H1 (cell line): ENCODE measurements at places on chromosomes 7 and 10. TPM values are rescaled to one million over a fixed set of nuclear protein-coding genes. Genes with fewer than 3 reads are reported as not detected.

DNA sequence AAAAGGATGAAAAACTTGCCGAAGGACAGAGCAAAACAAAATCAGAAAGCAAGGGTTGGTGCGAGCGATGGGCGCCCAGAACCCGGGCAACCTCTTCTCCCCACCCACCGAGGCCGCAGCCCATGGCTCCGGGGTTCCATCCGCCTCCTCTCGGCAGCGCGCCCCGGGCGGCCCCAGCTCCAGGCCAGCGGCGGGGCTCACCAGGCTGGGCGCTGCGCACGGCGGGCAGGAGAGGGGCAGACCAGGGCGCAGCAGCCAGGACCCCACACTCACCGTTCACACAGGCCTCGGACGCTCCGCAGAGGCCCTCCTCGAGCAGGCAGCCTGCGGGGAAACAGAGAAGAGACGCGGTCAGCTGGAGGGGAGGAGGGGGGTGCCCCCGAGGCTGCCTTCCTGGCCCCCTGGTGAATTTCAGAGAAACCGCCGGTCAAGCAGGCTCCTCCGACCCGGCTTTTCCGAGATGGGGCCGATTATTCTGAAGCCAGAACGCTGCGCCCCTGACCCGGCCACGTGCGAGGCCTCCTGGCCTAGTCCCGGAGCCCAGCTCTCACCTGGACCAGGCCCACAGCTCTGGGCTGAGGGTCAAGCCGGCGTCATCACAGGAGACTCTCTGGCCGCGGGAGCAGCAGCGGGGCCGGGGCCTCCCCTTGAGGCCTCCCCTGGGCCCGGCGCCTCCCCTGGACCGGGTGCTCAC lies 98.0 kb downstream of the PTPRN2 start:
- no peak for DNase-seq

- no peak for DNase-seq
Observed at GRCh38 chr10:84427903-84428650, 99.7 kb downstream of the CCSER2 start.

DNA sequence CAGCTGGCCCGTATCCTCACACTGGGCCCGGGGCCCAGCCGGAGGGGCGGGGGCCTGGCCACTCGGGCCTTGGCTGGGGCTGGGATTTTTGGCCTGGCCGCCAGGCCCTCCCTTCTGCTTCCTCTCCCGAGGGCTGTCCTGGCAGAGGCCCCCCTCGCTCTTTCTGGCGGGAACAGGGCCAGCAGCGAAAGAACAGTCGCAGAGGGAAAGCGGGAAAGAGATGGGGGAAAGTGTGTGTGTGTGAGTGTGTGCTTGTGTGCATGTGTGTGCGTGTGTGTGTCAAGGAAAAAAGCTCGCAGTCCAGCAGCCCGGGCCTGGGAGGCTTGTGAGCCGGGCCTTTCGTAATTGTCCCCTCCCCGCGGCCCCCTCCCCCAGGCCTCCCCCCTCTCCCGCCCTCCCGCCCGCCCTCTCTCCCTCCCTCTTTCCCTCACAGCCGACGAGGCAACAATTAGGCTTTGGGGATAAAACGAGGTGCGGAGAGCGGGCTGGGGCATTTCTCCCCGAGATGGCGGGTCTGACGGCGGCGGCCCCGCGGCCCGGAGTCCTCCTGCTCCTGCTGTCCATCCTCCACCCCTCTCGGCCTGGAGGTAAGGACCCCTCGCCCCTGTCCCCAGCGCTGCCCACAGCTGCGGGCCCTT lies at the start of gene ELN:
TSS of gene ELN (plus strand) at position 491 of the 638 bp plus-strand sequence. CDS start at position 506, 15 bp downstream.
- DNase-seq = no peak

DNA sequence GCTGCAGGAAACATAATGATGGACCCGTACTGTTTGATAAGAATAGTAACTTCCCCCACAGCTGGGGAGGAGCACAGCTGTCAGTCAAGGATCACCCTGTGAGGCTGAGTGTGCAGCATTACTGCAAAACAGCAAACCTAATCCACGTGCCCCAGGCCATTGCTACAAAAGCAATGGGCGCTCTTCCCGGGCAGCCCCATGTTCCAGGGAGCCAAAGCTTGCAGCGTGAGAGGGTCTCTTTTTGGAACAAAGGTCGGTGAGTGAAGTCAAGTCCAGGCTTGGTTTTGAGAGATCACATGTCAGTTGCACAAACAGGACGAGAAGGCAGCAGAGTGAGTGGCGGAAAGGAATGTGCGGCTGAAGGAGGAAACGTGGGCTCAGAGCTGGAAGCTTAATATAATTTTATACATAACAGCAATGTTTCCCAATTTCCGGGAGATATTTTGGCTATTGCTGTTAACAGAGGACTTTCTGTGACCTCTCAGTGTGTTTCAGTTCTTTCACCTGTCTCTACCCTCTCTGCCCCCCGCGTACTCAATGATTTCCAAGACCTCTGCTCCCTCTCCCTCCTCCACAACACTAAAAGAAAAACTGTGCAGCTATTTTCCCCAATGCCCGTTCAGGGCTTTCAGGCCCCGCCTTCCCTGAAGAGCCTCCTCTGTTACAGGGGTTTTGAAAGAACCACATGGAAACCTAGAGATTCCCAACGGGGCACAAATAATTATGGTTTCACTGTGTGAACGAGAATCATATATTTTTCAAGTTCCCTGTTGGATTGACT lies 128.9 kb downstream of the MTPAP start:
- no peak for DNase-seq

GRCh38 chr7:116208919-116209318 lies 1.4 kb upstream of the TES start:
- no peak for DNase-seq

DNA sequence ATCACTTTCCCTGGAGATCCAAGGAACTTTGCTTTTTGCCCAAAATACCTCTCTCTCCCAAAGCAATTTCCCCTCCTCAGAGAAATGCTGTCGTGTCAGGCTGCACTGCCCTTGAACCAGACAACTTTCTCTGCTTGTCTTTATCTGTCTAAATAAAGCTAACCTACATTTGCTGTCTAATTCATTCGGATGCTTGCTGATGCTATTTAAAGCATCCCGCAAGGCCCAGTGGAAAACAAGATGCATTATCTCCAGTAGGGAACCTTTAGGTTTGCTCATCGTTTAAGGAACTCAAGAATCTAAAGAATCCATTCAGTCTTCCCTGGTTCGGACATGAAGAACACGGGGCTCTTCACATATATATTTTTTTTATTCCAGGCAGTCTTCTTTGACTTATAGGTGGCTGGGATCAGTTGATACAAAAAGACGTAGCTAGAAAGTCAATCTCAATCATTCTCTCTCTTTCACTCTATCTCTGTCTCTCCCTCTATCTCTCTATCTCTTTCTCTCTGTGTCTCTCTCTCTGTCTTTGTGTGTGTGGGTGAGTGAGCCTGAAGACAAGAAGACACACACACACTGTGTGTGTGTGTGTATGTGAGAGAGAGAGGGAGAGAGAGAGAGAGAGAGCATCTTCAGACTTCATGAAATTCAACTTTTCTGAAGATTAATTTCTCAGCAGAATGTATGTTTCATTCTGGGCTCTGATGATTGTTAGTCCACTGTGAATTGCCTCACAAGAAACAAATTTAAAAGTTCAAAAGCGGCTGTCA lies 92.8 kb upstream of the MKLN1 start:
- no peak for DNase-seq

GRCh38 chr10:97650726-97651125 lies 10.3 kb downstream of the PI4K2A start:
- no peak for DNase-seq

MRPS17 gene
- 27.3 and 30.4 TPM in 2 replicates for total RNA-seq

HOXA11 gene
- total RNA-seq = not detected in 2 replicates

ELN gene
- 5.6 and 5.9 TPM in 2 replicates for total RNA-seq

DGKB gene
- 2.0 and 2.6 TPM in 2 replicates for total RNA-seq
